ENCODE measurements at places on chromosomes 11 and 22.

- no peak for DNase-seq
These were observed 6.6 kb upstream of the BARX2 start for GRCh38 chr11:129368889-129369672.

DNA sequence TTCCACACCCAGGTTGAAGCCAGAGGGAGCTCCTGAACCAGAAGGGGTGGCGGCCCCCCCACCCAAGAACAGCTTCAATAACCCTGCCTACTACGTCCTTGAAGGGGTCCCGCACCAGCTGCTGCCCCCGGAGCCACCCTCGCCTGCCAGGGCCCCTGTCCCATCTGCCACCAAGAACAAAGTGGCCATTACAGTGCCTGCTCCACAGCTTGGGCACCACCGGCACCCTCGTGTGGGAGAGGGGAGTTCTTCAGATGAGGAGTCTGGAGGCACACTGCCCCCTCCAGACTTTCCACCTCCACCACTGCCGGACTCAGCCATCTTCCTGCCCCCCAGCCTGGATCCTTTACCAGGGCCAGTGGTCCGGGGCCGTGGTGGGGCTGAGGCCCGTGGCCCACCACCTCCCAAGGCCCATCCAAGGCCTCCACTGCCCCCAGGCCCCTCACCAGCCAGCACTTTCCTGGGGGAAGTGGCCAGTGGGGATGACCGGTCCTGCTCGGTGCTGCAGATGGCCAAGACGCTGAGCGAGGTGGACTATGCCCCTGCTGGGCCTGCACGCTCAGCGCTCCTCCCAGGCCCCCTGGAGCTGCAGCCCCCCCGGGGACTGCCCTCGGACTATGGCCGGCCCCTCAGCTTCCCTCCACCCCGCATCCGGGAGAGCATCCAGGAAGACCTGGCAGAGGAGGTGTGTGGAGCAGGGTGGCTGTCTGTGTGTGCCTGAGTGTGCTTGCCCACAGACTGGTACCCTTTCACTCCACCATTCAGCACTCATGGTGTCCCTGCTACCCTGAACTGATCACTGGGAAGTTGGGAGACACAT, 6.7 kb downstream of the PHOX2A start:
- DNase-seq, result no peak

DNA sequence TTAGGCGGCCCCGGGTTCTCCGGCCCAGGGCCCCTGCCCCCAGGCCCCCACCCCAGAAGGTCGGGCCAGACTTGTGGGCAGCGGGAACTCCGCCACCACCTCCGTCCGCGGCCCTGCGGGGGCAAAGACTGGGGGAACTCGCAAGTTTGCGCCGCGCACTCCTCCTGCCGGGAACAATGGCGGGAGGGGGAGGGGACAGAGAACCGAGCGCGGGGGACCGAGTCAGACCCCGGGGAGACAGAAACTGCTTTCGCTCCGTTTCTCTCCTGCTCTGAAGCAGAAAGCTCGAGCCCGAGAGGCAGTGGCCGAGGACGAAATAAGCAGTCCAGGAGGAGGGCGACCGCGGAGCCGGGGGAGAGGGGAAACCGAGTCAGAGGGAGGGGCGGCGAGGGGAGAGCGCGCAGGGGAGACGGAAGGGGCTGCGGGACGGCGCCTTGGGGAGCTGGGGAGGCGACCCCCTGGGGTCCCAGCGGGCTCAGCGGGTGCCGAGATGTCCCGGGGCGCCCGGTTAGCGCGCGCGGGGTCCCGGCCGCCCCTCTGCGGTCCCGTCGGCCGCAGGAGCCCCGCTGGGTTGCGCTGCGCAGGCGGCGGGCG, 555 bp downstream of the TP53I11 start:
- DNase-seq, result no peak

GRCh38 chr11:133910101-133910500, 46.7 kb downstream of the IGSF9B start:
- no peak for DNase-seq

DNA sequence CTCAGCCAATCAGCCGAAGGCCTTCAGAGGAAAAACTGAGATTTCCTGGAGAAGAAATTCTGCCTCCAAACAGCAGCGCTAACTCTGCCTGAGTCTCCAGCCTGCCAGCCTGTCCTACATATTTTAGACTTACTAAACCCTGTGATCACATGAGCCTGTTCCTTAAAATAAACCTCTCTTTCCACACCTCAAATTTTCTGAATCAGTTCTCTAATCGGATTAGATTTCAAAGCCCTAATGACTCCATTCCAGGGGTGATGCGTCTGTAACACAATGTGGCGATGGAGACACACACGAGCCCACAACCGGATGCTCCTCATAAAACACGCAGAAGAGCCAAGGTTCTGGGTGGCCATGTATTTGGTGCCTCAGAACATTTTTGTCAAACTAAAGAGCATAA, 1371.2 kb downstream of the BRD1 start:
- DNase-seq, result no peak

- no peak for DNase-seq
These were observed 386.5 kb downstream of the SOX6 start for GRCh38 chr11:15969701-15970329.

- DNase-seq, result no peak
These were observed 409.2 kb downstream of the TBC1D22A start for GRCh38 chr22:47171441-47172221.

- no peak for DNase-seq
These were observed 191.9 kb downstream of the CEP164 start for GRCh38 chr11:117519590-117519989.

DNA sequence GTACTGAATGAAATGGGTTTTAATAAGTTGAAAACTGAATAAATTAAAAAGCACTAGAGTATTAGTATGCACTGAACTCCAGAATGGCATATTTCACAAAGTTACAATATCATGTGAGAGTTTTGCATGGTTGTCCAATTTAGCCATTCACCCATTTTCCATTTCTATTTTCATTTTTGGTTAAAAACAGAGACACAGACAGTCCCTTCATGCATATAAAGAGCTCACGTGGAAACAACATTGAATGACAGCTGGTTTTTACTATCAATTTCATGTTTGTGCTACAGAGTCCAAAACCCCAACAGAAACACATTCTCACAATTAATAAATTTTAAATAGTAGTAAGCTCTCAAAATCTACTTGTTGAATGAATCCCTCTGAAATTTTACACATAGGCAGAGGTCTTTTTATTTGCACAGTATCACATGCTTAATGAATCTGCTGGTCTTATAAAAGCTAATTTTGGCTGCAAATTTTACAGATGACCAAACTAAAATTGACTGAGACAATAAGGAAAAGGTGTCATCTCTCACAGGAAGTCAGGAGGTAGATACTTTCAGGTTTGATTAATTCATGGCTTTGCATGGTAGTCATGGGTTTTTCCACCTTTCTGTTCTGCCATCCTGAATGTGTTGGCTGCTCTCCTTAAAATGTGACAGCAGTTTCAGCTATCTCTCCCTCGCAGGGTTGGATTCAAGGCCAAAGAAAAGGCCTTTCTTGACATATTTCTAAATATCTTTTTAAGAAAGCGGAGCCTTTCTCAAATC, 20.6 kb upstream of the DDI1 start:
- no peak for DNase-seq

DNA sequence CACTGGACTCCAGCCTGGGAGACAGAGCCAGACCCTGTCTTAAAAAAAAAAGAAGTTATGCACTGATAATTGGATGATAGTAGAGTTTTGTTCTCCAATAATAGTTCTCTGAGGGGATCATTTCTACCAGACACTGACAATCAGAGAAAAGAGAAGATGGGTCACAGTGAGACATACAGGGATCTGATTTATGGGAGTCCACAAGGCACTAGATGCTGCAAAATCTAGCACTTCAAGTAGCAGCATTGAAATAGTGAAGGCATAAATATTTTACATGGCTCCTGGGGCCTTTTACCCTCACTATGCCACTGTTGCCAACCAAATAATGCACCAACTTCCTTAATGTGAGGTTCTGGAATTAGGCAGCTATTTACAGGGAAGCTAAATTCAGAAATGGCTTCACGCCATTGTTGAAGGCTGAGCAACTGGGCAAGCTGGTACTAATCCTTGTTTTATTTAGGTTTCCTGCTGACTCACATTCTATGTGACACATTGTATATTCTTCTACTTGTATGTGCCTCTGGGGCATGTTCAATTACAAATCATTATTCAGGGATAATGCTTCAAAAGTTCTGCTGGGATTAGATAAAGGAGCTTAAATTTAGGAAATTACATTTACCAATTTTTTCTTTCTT, 38.2 kb upstream of the ABTB2 start:
- DNase-seq, result no peak

DNA sequence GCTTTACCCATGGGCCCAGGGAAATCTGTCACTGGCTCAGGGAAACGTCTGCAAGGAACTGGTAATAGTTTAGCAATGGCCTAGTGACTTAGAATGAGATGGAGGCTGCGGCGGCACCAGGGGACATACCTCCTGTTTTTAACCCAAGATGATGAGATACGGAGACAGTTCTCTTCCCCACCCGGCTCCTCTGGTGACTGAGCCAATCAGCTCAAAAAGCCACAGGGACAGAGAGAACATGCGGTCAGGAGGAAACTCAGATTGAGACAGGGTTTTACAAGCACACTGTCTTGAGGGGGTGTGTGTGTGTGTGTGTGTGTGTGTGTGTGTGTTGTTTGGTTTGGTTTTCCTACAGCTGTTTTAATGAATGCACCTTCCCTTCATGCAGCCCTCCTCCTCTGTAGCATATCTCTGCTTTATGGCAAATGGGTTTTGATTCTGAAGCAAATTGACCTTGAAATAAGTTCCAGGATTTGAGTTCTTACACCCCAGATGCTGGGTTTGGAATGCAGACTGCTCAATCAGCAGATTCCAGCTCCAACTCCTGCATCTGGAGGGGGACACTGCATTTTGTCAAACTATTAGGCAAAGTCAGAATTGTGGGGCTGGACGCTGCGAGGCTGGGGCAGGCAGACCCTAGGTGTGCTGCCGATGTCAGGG, 246.2 kb downstream of the NTM start:
- DNase-seq, result no peak

DNA sequence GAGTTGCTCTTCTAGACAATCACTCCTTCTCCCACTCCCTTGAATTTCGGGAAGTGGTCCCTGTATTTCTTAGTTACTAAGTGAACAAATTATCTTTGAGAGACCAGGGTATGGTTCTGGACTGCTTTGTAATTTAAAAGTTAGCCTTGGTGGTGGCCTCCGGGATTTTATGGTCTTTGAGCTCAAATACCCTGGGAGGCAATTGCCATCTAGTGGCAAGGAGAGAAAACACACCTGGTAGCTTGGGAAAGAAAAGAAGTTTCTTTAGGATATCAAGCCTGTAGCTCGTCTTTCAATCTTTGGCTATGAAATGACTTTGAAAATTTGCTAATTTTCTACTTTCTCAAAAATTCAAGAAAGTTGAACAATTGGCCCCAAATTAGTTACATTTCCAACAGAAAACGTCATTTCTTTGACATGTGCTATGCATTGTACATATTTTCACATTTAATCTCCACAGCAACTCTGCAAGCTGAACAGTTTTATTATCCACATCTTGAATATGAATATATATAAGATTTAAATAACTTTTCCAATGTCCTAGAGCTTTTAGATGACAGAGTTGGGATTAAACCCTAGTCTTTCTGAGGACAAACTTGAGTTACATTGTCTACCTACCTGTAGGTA, 39.1 kb downstream of the MMP27 start:
- DNase-seq, result peak; percentile 44

DNA sequence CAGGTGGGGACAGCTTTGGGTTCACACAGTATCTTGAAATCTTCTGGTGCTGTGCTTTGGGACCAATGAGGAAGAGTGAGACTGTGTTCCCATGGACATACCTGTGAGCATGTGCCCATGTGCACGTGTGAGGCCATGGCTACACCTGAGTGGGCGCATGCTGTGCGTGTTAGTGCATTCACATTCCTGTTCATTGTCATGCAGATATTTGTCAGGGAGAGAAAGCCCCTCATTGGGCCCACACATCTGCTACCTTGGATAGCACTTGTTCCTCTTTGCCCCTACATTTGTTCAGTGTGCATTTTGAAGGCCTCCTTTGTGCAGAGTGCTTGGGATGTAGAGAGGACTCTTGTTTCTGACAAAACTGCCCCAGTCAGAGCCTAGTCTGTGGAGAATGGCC, 154.3 kb upstream of the E2F8 start:
- DNase-seq, result no peak

DNA sequence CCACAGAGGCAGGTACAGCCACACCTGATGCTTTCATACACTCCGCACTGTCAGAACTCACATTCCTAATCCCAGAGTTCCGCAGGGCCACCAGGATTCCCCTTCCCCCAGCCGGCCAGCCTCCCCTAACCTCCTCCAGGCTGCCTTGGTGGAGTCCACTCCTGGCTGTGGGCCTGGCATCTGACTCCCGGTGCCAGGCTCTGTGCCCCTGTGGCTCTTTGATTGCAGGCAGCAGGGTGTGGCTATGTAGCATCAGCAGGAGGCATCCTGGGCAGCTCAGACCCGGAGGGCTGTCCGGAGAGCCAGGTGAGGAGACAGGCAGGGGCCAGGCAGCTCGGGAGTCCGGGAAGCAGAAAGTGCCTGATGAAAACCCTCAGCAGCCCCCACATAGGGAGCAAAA, 1432.9 kb downstream of the BRD1 start:
- DNase-seq, result no peak

DNA sequence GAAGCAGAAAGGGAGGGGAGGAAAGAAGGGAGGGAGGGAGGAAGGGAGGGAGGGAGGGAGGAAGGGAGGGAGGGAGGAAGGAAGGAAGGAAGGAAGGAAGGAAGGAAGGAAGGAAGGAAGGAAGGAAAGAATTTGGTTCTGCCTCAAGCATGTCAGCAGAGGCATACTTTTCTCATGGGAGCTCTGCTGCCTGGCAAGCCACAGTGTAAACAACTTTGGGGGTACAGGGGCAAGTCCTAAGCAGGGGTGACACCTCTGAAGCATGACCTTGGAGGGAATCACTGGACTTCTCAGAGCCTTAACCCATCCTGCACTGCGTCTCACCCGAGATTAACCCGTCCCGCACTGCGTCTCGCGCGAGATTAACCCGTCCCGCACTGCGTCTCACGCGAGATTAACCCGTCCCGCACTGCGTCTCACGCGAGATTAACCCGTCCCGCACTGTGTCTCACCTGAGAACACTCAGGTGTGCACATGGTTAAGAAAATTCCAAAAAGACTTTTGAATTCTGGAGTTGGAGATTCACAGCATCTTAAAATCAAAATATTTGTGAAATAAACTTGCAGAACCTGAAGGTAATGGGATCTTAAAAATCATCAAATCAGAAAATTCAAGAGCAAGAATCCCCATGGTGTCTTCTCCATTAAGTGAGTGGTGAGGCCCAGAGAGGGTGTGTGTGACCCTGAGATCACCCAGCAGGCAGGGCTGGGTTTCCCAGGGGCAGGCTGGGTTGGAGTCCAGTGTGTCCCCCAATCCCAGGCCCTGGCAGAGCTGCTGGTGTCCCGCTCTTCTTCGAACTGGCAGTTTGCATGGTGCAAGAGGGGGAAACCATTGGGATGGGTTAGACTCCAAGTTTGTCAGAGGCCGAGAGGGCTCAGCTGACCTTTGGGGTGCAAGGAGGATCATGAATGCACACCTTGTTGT, 190.4 kb downstream of the MN1 start:
- DNase-seq, result no peak

DNA sequence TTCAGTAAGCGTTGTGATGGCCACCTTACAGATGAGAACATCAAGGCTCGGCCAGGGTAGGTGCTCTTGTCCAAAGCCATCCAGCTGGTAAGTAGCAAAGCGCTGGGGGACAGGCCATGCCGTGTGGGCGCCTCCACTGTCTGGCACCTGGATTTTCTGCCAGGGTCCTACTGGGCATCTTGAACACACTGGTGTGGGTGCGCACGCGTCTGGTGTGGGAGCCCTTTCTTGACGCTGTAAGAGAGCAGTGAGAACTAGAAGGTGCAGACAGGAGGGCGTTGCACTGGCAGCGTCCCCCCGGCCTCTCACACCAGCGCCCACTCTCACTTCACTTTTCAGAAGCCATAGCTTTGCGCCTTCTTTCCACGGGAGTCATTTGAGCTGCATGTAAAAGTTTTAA, 296.6 kb downstream of the TBC1D22A start:
- no peak for DNase-seq

Measured in NCI-H2081 (cell line).